ENCODE measurements at places on chromosomes 11 and 22.

DNA sequence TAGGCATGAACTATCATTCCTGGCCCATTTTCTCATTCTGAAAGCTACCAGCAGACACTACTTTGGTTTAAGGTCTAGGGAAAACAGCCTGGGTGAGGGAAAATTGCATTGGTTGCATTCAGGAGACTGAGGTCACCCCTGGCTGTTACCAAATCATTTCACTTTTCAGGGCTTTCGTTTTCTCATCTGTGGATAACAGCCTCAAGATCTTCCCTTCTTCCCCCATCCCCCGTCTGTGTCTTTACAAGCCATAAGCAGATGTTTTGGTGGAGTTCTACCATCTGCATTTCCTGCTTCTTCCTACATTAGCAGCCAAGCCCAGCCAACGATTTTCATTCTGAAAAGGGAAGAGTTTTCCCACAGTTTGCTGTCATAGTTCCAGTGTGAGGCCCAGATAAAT lies 130.4 kb downstream of the HIPK3 start:
- DNase-seq, result no peak

DNA sequence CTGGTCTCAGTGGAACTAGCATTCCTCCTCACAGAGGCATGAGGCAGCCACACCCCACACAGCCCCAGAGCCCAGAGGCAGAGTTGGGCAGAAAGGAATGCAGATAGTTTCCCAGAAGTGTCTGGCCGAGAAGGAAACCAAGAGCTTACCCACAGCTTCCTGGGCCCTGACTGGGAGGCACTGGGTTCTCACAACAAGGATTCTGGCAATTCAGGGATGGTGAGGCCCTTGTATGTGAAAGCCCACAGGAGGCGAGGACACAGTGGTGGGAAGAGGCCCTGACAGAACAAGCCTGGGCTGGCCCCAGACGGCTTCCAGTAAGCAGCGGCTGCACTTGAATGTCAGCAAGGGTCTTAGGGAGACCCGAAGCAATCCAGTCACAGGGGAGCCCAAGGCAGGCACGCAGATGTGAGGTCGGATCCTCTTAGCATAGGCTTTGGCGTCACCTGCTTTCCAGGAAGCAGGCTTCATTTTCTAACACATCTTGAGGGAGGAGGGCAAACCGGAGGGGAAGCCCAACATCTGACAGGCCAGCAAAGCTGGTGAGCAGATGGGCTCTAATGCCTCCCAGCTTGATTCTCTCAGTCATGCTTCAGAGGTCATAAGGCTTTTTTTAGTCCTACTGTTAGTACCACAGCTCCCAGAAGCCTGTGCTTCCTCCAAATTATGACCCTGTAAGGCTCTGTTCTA lies 78.3 kb upstream of the AKIP1 start:
- no peak for DNase-seq

DNA sequence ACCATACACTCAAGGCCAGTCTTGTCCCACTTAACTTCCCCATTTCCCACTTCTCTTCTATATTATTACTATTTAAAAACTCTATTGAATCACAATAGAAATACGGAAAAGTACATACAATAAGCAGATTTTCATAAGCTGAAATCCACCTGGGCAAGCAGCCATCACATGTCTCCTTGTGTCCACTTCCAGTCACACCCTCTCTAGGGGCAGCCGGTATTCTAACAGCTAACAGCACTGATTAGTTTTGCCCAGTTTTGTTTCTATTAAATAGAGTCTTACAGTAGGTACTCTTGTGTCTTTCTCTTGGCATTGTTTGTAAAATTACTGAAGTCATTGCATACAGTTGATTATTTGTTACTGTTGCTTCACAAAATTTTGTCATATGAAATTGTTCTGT lies 37.8 kb downstream of the PPP6R3 start:
- DNase-seq, result no peak

GRCh38 chr11:20131788-20132666 lies 28.2 kb downstream of the DBX1 start:
- peak; percentile 55 for DNase-seq

DNA sequence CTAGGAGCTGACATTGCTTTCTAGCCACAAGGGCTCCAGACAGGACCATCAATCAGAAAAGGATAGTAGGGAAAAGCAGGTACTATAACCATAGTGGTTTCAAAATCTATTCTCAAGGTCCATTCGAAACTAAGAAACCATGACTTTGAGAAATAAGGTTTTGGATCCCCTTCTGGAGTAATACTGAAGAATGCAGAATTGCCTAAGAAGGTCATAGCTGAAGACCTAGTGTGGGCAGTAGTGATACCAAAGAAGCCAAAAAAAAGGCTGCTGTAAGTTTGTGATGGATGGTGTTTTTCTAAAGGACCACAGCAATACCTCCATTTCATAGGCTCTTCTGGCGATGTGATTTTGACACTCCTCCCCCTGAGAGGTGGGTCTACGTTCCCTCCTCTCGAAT lies 163.1 kb downstream of the MAML2 start:
- DNase-seq, result no peak

DNA sequence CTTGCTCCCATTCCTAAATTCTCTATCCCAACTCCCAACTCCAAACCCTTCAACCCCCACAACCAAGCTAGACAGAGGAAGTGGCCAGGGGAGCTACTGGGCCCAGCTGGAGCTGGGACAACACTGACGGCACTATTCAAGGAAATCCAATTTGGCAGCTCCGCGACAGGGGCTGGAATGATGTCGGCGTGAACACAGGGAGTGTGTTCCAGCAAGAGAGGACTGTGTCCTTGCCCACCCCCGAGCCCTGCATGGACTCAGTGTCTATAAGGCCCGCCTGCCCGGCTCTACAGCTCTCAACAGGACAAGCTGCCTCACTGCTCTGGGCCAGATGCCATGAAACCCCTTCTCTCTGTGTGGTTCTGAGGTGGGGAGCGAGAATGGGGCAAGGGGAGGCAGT lies 11.3 kb downstream of the PCSK7 start:
- peak; percentile 30 for DNase-seq
